ENCODE measurements at places on chromosomes 13 and 19.

GRCh38 chr19:35901055-35901644 is 810 bp upstream of the NFKBID start:
- H3K4me1 ChIP-seq, result peaks cover 5% of the 10 kb centered on the region
- DNase-seq, result no peak
- H3K27me3 ChIP-seq, result no peaks in the 10 kb centered on the region
- H3K36me3 ChIP-seq, result peaks cover 11% of the 10 kb centered on the region
- no peak overlapping the region for H3K4me3 ChIP-seq

DNA sequence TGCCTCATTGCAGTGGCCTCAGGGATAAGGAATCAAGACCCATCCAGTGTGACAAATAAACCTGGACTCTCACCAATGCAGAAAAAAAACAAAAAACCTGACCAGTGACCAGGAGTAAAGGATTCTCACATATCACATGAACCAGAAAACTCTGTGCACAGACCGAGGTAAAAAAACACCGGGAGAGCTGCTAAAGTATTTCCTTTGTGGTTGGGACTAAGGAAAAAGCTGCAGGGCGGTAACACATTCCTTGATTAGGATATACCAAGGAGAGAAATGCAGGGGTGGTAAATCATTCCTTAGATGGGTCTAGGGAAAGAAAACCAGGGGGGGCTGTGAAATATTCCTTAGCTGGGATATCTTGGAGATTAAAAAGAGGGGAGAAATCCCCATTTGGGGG is 64.8 kb upstream of the ZNF85 start:
- no peak for DNase-seq
- H3K27me3 ChIP-seq, result no peaks in the 10 kb centered on the region
- no peak overlapping the region for H3K27ac ChIP-seq

GRCh38 chr13:21219036-21219381 is 42.6 kb downstream of the MRPL57 start:
- H3K36me3 ChIP-seq, result no peaks in the 10 kb centered on the region
- no peak overlapping the region for H3K4me3 ChIP-seq

GRCh38 chr13:41512441-41512840 is 55.1 kb downstream of the RGCC start:
- no peaks in the 10 kb centered on the region for H3K36me3 ChIP-seq
- no peak overlapping the region for H3K27ac ChIP-seq
- H3K27me3 ChIP-seq, result no peaks in the 10 kb centered on the region
- H3K4me3 ChIP-seq, result no peak overlapping the region
- H3K4me1 ChIP-seq, result no peaks in the 10 kb centered on the region
- no peak for DNase-seq

DNA sequence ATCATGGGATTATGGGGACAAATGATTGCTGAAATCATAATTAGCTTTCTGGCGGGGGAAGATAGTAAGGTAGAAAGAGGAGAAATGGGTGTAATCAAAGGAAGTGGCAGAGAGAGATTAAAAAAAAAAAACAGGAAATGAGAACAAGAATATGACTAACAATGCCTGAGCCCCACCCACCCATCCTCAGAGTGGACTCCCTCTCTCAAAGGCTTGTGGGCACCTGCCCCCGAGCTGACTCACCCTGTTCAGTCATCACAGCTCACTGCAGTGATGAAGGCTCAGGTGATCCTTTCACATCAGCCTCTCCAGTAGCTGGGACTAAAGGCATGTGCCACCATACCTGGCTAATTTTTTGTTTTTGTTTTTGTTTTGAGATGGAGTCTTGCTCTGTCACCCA is 26.4 kb upstream of the TPT1 start:
- no peak overlapping the region for H3K27ac ChIP-seq
- no peaks in the 10 kb centered on the region for H3K36me3 ChIP-seq
- peaks cover 2% of the 10 kb centered on the region for H3K4me1 ChIP-seq
- peak; percentile 20 for DNase-seq
- H3K27me3 ChIP-seq, result no peaks in the 10 kb centered on the region

DNA sequence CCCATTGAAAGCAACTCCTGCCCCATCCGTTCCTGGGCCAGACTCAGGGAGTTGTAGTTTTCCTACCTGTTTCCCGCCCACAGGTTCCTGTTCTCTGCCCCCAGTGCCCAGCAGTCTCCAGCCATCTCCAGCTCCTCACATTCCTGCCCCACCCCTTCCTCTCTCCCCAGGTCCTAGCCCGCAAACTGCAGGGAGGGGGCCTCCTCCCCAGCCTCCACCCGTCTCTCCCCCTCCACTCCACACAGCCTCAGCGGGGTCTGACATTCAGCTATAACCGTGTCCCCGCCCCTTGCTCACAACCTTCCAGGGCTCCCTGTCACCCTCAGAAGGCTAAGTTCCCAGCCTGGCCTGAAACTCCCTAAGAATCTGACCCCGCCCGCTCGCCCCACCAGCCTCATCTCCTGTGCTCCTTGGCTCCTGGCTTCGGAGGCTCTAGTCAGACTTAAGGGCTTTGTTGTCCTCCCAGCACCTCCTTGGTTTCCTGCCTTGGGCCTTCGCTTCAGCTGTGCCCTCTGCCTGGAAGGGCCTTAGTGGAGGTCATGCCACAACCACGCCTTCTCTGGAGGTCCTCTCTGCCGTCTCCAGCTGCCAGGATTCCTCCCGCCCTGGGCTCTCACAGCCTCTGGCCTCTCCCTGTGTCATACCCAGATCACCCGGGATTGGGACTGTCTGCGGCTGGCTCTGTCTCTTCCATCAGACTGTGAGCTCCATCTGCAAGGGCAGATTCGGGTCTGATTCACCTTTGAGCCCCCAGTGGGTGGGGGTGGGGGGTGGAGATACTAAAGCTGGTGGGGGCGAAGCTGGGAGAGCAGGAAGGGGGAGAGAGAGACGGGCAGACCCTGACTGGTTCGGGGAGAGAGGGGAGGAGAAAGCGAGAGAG is 5.1 kb upstream of the SPACA6 start:
- no peaks in the 10 kb centered on the region for H3K27me3 ChIP-seq
- DNase-seq, result peak; percentile 25
- peaks cover 4% of the 10 kb centered on the region for H3K4me1 ChIP-seq
- H3K27ac ChIP-seq, result no peak overlapping the region

DNA sequence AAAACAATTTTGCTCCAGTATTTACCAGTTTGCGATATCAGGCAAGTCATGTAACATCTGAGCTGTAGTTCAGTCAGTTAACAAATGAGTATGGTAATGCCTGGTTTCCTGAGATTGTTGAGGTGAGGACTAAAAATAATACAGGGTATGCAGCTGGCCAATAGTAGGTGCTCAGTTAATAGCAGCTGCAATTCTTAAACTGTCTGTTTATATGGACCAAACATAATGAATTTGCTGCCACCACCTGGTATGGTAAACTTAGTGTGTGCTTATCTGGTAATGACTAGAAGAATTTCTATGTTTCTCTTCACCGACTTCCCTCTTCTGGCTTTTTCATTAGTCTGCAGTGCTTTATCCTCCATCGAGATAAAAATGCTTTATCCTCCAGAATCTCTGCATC is 9.1 kb downstream of the ZMYM2 start:
- H3K4me1 ChIP-seq, result no peaks in the 10 kb centered on the region
- 0 out of 2 replicates have a peak, but pooled peaks cover 3% of the 10 kb centered on the region for H3K36me3 ChIP-seq
- no peak overlapping the region for H3K27ac ChIP-seq

All from iPS DF 6.9 (cell line).